Coronary artery (tissue), 2 donors: ENCODE measurements at places on chromosomes 11 and 22.

- no peak for DNase-seq
Measured at GRCh38 chr11:121445071-121445768, 6.9 kb upstream of the SORL1 start.

- no peak for DNase-seq
Measured at GRCh38 chr11:13776134-13776815, 107.8 kb downstream of the FAR1 start.

DNA sequence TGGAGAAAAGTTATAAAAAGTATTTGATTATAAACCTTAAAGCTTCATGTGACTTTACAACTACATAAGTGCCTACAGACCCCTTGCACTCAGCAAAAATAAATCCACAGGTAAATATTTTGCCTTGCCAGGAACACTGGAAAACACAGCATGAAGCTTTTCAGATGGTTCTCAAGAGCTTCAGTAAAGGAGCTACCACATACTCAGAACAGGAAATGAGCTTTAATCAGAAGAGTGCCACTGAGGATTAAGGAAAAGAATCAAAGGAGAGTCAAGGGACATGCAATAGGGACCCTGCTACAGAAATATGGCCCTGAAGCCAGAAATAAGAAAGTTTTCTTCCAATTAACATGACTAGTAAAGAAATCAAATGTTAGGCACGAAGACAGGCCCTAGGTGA lies 1.2 kb downstream of the CASP1 start:
- no peak for DNase-seq

DNA sequence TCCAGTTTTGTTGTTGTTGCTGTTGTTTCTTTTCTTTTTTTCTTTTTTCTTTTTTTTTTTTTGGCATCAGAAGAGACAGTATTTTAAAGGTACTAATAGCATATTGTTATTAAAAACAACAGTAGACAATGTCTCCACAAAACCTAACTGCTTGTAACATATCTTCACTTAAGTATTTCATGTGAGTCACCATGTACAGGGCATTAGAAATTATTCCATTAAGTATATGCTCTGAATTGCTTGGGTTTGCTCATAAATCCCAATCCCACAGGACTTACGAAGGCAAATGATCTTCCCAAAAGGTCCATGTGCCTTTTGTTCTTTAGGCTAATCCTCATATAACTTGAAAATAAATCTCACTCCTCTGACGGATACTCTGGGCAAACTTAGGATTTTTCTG lies 35.9 kb downstream of the MAP6 start:
- no peak for DNase-seq

- no peak for DNase-seq
Measured at GRCh38 chr22:34324763-34325162, 404.5 kb upstream of the LARGE1 start.

- DNase-seq: no peak
Measured at GRCh38 chr11:113119074-113119473, 157.9 kb downstream of the NCAM1 start.

DNA sequence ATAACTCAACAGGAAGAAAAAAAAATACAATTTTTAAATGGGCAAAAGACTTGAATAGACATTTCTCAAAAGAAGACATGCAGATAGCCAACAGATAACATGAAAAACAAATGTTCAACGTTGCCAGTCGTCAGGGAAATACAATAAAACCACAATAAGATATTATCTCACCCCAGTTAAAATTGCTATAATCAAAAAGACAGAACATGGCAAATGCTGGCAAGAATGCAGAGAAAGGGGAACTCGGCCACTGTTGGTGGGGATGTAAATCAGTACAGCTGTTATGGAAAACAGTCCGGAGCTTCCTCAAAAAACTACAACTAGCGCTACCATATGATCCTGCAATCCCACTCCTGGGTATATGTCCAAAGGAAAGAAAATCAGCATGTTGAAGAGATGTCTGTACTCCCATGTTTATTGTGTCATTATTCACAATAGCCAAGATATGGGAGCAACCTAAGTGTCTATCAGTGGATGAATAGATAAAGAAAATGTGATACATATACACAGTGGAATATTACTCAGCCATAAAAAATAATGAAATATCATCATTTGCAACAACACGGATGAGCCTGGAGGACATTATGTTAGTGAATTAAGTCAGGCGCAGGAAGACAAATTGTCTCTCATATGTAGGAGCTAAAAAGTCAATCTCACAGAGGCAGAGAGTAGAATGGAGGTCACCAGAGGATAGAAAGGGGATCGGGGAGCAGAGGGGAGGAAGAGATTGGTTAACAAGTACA lies 12.2 kb upstream of the CYTH4 start:
- DNase-seq: no peak

- no peak for DNase-seq
Measured at GRCh38 chr22:22512951-22513350, 4.4 kb upstream of the ZNF280B start.

- no peak for DNase-seq
Measured at GRCh38 chr11:22752908-22753310, 76.7 kb downstream of the SVIP start.

GRCh38 chr11:32920570-32920969 lies 28.0 kb downstream of the QSER1 start:
- no peak for DNase-seq

DNA sequence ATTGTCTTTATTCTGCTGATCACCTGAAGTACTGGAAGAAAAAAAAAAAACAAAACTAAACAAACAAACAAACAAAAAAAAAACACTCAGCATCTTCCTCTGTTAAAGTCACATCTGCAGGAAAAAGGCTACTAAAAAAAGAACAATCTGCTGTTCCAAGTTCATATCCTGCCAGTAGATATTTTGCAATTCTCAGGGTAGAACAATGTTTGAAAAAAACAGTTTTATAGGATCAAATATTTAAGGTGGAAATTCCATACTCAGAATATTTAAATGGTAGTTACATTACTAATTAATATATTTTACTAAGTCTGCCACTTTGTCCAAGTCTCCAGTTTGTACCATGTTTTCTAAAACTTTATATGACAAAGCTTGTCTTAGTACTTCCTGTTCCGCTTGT lies 175.2 kb downstream of the SBF2 start:
- DNase-seq: no peak
